ENCODE measurements at places on chromosomes 6 and 20.

DNA sequence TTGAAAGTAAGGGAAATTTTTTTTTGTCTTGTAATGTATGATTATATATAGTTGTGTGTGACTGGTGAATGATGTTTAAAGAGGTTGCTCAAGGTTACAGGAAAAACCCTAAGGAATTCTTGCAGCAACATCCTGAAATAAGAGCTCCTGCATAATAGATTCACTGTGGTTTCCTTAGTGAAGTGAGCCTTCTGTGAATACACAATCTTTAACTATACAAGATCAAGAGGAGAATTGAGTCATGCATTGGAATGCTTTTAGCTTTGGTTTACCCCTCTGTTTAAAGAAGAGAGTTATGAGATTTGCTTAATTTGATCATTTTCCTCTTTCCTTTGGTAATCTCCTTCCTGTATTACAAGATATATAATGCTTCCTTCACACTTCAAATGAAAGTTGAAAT lies 141.6 kb upstream of the EYA4 start:
- DNase-seq, result no peak

DNA sequence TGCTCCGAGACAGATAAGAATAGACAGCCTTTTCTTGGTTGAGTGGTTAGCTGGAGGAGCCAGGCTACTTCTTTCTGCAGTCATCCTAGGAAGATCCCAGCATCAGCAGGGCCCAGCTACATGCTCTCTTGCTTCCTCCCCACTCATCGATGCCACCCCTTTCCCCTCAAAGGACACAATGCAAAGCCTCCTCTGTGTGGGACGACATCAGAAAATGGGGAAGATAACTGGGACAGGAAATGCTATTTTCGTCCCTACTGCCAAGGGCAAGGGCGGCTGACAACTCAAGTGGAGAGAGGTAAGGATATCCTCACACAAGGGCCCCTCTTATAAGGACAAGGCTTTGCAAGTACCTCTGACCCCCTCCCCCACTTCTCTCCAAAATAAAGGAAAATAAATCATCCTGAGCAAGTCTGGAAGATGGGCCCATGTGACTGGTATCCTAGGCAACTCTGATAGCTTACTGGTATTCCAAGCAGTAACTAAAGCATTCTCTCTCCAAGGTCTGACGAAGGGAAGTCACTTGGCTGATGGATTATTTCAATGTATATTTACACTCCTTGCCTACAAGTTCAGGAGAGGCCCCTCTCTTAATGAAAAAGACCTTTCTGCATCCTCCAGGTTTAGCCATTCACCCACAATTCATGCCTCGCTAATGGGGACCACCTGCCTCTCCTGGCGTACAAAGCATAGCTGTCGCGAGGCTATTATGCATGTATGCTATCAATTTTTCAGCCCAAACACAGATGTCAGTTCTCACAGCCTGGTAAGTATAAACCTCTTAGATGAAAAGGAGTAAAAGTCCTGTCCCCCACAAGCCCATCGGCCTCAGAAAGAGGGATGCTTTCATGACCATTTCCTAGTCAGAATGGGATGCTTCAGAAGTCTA lies 11.3 kb downstream of the ELMO2 start:
- DNase-seq, result no peak

- no peak for DNase-seq
Measured at GRCh38 chr6:11160199-11160598, 48.7 kb upstream of the ERVFRD-1 start.

GRCh38 chr6:17293395-17293794 lies 12.2 kb downstream of the RBM24 start:
- DNase-seq, result no peak

GRCh38 chr6:33992191-33992590 lies 153.7 kb downstream of the GRM4 start:
- DNase-seq, result no peak

Data from effector memory CD4-positive, alpha-beta T cell (primary cell).